Cortex of kidney (tissue), 1 donor: ENCODE measurements at places on chromosomes 5 and 9.

- no peak for DNase-seq
Observed at GRCh38 chr9:116842658-116843057, 155.6 kb downstream of the TRIM32 start.

- no peak for DNase-seq
Observed at GRCh38 chr5:132883261-132883834, 9.9 kb downstream of the LEAP2 start.

GRCh38 chr5:92513067-92513466 lies 1068.0 kb downstream of the NR2F1-AS1 start:
- DNase-seq, result no peak

DNA sequence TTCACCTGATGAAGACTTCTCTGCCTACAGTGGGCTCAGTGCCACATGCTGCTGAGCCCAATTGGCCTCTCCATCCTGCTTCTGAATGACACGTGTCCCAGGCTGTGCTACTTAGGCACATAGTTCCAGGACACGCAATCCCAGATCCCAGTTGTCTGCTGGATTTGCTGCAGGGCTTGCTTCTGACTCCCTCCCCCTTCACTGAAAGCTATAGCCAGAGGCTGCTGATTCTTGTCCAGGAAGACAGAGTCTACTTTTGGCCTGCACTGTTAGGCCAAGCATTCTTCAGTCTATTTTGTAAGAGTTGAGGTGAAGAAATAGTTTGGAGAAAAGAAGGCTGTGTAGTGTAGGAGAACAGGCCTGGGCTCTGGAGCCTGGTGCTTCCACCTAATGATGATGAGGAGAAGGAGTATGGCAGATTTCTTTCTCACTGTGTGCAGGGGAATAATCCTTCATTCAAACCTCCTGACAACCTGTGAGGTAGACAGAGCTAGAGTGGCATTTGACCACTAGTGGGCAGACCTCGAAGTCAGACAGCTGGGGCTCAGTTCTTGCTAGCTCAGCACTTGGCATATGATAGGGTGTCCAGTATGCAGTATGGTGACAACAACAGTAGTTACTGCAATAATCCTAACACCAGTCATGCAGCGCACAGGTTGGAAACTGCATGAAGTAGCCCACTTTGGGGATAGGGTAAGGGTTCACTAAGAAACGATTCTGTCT lies 19.5 kb upstream of the ASPN start:
- no peak for DNase-seq

DNA sequence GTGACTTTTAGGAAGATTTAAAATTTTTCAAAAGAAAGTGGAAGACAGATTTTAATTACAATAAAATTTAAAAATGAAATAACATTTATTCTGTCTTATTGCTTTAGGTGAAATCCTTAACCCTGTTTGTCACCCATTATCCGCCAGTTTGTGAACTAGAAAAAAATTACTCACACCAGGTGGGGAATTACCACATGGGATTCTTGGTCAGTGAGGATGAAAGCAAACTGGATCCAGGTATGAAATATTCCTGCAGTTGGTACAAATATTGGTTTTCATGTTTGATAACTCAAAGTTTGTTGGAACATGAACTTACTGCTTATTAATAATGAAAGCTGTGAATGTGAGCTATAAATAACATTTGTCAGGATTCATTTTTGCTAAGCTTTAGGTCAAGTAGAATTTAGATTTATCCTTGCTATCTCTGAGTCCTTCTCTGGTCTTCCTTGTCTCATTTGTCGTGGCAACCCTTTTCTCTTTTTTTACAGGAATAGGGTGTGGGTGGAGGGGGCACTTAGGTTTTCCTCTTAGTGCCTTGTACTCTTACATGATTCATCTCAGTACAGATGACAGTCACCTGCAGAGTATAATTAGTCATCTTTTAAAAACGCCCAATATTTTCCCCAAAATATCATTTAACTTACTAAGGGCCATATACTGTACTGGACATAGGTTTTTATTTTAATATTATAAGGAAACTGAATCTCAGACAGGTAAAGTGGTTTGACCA lies 95.3 kb upstream of the RASGRF2 start:
- DNase-seq, result no peak

GRCh38 chr9:126203313-126203712 lies 123.3 kb upstream of the MVB12B start:
- no peak for DNase-seq

GRCh38 chr5:59221769-59222168 lies 638.9 kb downstream of the RAB3C start:
- DNase-seq, result no peak

- DNase-seq, result no peak
Observed at GRCh38 chr5:175560011-175560410, 81.7 kb downstream of the SFXN1 start.

DNA sequence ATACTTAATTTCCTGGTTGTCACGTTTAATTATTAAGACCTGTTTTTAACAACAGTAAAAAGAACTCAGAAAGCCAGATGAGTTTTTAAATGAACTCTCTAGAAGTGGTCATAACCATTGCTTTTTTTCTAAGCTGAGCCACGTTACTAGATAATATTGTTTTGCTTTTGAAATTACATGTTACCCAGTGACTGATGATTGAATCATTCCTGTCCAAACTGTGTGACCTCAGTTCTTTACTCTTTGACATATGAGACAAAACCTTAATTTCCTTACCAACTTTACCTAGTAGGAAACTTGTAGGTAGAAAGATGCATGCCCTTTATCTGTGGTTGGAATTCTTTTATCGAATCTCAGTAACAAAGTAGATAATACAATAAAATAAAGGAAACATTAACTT lies 411.7 kb downstream of the SH3GL2 start:
- no peak for DNase-seq

GRCh38 chr9:19127871-19128500 lies 694 bp upstream of the PLIN2 start:
- DNase-seq, result no peak

DNA sequence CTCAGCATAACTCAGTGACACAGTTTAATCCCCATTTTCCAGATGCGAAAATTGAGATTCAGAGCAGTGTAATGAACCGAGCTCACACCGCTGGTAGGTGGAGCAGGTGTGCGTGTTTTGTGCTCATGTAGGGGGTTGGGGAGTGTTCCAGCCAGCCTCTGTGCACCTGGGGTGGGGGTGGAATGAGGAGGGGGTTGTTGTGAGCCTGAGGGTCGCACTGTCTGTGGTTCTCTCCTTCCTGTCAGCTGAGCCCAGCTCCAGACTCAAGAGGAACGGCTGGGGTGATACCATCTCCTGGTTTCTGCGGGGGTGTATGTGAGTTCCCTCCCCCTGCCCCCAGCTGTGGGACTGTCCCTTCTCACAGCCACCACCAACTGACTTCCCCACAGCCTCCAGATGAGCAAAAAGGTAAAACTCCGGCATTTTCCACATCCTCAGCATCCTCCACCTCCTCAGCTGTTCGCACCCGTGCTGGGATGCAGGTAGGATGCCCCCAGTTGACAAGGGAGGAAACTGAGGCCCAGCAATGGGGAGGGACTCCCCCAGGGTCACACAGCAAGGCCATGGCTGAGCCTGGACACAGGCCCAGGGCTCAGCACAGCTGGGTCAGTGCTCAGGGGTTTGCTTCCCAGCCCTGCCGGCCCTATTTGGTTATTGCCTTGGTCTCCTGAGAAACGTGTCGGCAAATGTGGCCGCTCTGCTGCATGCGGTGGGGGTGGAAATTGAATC lies 2.1 kb downstream of the SH2D3C start:
- DNase-seq, result no peak

GRCh38 chr5:39049315-39049714 lies 24.9 kb downstream of the RICTOR start:
- DNase-seq, result no peak

DNA sequence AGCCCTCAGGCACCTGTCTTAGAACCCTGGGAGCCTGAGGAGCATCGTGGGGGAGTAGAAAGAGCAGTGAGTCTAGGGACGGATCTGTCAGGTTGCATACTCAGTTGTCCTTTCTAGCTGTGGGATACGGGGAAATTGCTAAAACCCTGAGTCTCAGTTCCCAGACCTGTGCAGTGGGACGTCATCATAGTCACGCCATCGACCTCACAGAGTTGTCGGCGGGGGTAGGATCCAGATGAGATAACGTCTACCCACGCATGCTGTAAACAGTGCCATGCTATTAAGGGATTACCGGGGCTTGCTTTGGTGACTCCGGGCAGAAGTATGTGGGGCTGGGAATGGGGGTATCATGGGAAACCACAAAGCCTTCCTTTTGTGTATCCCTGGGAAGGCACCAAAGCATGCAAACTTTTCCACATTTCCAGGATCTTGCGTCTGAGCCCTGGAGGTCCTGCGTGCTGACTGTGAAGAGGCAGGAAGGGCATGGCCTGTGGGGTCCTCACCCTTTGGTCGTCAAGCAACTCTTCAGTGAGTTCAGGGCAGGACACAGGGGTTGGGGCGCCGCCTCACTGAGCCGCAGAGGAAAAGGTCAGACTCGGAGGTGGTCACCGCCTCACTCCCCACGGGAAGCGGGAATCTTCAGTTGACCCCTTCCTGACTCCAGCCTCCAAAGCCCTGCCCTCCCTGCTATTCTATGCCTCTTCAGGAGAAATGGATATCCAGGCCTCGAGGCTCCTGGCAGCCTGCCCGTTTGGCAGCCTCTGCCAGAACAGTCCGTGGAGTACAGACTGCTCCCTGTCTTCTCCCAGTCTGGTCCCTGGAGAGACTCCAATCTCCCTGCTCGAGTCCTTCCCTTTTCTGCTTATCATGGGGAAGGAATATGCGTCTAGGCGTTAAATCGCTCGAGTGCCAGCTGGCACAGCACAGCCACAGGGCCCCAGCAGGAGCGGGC lies 186.8 kb upstream of the KLF9 start:
- no peak for DNase-seq

DNA sequence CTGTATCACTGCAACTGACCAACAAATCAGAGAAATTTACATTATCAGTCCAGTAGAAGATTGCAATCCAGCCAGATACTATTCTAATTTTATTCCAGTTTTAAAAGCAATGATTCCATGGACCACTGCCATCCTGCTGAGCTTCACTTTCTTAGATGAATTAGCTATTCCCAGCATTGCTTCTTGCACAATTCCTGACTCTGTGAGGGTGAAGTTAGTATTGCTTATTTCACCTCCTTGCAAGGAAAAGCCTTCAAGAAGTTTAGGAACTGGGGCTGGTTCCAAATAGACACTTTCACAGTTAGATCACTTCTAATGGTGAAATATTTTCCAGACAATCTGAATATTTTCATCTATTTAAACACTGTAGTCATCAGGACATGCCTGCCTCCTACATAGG lies 338.6 kb upstream of the TNC start:
- no peak for DNase-seq

DNA sequence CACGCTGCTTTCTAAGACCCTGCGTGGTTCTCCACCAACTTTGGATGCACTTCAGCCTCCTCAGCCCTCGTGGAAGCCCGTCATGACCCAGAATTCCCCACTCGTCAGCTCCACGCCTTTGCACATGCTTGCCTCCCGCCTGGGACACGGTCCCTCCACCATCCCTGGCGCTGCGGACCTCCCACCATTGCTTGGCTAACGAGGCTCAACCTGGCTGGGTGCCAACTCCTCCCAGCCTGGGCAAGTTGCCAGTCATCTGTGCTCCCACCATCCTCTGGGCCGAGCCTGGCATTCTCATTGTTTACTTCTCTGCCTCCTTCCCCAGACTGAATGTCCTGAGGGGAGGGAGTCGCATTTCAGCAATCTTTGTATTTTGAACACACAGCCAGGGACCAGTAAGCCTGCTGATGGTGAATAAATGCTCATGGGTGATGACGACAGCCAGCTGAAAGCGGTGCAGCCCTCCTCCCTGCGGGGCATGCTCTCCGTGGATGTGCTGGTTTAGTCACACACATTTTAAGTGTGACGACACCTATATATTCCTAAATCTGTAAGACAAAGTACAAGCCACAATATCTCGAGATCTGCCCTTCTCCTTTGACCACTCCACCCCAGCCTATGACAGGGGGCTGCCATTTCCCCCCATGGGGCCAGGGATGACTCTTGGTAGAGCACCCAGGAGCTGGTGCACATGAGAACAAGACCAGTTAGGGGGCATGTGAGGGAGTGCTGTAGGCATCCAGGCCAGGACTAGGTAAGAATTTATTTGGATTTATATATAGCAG lies 37.6 kb downstream of the ANKRD33B start:
- DNase-seq, result peak; percentile 60

- no peak for DNase-seq
Observed at GRCh38 chr9:135476561-135477355, 2.8 kb upstream of the PPP1R26 start.

- DNase-seq, result no peak
Observed at GRCh38 chr9:137366891-137367381, 56.0 kb downstream of the EXD3 start.
